NCI-H1417 (cell line): ENCODE measurements at places on chromosomes 12 and 14.

DNA sequence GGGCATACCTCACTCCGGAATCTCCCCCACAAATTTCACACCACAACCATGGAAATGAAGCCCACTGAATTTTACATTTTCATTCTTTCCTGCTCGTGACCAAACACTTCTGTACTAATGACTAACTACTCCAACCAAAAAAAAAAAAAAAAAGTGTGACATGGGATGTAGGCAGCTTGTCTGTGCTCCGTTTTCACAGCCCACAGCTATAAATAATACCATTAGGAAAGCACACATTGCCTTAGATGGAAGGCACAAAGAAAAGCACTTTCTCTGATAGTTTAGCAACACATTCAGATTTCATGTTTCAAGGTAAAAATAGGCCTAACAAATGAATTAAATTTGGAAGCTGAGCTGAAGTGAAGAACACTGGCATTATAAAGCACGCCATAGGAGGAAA lies 42.5 kb downstream of the DUSP6 start:
- no peak for DNase-seq

DNA sequence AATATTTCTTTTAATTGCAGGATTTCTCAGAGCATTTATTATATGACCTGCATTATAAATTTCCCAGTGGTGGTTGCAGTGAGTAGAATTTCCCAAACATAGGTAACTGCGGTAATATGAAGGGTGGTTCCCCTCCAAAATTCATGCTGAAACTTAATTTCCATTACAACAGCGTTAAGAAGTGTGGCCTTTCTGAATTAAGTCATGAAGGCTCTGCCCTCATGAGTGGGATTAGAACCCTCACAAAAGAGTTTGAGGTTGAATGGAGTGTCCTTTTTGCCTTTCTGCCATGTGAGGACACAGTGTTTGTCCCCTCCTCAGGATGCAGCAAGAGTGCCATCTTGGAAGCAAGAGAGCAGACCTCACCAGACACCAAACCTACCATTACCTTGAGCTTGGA lies 233.6 kb downstream of the KTN1 start:
- DNase-seq: no peak

- DNase-seq: no peak
Observed at GRCh38 chr14:90348270-90348669, 16.5 kb upstream of the NRDE2 start.

DNA sequence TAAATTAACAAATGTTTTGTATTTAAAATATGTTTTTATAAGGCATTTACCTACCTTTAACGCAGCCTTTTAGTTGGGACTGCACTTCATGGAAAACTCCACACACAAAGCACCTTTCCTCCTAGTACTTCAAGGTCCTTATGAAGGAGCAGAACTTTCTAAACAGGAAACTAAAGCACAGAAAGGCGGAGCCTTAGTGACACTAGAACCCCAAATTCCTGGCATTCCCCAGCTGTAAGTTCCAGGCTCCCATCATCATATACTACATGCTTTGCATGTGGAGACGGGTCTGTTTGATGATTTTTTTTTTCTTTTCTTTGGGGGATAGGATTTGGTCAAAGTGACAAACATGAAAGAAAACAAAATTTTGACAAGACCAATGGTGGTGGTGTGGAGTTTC lies 39.5 kb downstream of the STXBP6 start:
- no peak for DNase-seq

DNA sequence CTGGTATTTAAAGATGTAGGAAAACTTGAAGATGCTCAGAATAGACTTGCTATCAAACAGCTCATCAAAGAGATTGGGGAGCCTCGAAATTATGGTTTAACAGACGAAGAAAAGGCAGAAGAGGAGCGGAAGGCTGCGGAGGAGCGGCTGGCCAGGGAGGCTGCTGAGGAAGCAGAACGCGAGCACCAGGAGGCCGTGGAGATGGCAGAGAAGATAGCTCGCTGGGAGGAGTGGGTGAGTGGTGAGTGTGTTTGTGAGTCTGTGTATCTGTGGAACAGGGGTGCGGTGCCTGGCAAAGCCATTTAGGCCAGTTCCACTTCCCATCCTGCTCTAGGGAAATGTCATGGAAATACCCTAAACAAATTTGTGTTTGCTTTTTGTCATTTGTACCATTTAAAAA lies 19.2 kb upstream of the PAPOLA start:
- no peak for DNase-seq

GRCh38 chr12:106226884-106227640 lies 20.8 kb downstream of the CKAP4 start:
- DNase-seq: peak; percentile 44
